ENCODE measurements at places on chromosomes 7 and 10.

GRCh38 chr10:132710036-132710686 lies 75.8 kb downstream of the NKX6-2 start:
- DNase-seq, result peak; percentile 54
- H3K27ac ChIP-seq, result no peak overlapping the region
- H3K36me3 ChIP-seq, result peaks cover 10% of the 10 kb centered on the region
- H3K27me3 ChIP-seq, result no peaks in the 10 kb centered on the region

DNA sequence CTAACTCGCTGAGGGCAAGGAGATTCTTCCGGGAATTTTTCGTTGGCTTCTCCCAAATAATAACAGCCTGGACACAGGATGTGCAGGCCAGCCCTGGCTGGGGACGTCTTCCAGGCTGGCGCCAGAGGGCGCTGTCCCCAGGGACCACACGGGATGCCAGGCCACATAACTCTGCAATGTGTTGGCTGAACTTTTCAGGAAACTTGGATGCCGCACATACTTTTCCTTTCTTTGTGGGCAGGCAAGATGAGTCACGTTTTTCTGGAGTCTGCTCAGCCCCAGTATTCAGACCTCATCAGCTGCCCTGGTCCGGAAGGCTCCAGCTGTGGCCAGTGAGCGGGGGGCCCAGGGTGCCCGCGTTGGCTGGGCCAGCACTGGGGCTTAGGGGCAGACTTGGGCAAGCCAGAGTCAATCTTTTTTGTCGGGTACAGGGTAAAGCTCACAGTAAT lies 122.7 kb downstream of the PRKAG2 start:
- H3K27me3 ChIP-seq, result no peaks in the 10 kb centered on the region
- no peaks in the 10 kb centered on the region for H3K36me3 ChIP-seq
- no peak for DNase-seq

DNA sequence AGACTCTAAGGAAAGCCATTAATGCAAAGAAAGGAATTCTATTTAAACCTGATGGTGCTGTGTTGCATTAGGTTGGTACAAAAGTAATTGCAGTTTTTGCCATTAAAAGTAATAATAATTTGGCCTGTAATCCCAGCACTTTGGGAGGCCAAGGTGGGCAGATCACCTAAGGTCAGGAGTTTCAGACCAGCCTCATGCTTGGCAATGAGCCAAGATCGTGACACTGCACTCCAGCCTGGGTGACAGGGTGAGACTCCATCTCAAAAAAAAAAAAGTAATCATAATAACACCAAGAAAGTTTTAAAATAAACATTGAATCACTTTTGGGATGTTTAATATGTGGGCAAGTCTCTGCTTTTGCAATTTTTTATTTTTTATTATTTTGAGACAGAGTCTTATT lies 107.3 kb upstream of the FRMD4A start:
- no peak overlapping the region for H3K27ac ChIP-seq
- H3K27me3 ChIP-seq, result peaks cover 18% of the 10 kb centered on the region

- no peak overlapping the region for H3K4me3 ChIP-seq
- H3K27me3 ChIP-seq, result no peaks in the 10 kb centered on the region
- H3K27ac ChIP-seq, result no peak overlapping the region
- peaks cover 16% of the 10 kb centered on the region for H3K4me1 ChIP-seq
- H3K36me3 ChIP-seq, result peaks cover 16% of the 10 kb centered on the region
Observed at GRCh38 chr7:121341933-121342332, 13.1 kb downstream of the WNT16 start.

- DNase-seq, result no peak
- H3K27ac ChIP-seq, result no peak overlapping the region
- H3K4me3 ChIP-seq, result no peak overlapping the region
- no peaks in the 10 kb centered on the region for H3K27me3 ChIP-seq
Observed at GRCh38 chr10:51269821-51270220, 195.5 kb downstream of the PRKG1 start.

- H3K27me3 ChIP-seq, result peaks cover 12% of the 10 kb centered on the region
- H3K36me3 ChIP-seq, result no peaks in the 10 kb centered on the region
- peaks cover 3% of the 10 kb centered on the region for H3K4me1 ChIP-seq
Observed at GRCh38 chr10:11782793-11783557, 40.2 kb upstream of the PROSER2 start.

DNA sequence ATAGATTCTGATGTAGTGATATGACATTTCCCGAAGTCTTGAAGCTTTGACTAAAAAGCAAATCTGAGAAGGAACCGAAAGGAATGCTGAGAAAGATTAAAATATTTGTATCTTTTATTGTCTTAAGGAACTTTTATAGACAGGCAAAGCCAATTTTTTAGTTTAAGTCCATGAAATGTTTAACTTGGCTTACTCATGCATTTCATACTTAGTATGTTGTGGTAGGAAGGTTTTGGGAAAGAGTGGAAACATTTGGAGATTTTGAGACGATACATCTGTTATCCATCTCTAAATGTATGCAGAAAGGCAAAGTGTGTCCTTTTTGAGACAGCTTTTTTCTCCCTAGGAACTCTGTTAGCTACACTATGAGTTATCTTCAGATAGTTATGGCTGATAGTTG lies 10.1 kb downstream of the TBC1D12 start:
- DNase-seq, result no peak
- no peak overlapping the region for H3K27ac ChIP-seq
- H3K27me3 ChIP-seq, result peaks cover 21% of the 10 kb centered on the region
- H3K4me1 ChIP-seq, result no peaks in the 10 kb centered on the region
- H3K4me3 ChIP-seq, result no peak overlapping the region

DNA sequence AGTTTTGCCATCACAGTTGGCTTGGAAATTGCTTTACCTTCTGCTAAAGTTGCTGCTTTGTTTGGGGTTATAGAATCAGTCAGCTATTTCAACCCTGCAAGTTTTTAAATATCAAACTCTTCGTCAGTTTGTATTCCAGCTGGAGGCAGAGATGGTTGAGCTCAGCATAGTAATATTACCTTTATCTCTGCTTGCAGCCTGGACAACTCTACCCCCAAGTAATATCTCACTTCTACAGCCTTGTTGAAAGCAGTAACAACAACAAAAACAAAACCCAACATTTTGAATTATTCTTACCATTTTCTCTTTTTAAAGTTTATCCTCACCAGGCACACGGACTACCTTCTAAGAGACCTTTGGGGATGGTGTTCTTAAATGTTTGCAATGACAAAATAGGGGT lies 239.1 kb upstream of the PHF14 start:
- no peak for DNase-seq
- H3K27ac ChIP-seq, result no peak overlapping the region
- no peak overlapping the region for H3K4me3 ChIP-seq
- no peaks in the 10 kb centered on the region for H3K27me3 ChIP-seq

- peaks cover 5% of the 10 kb centered on the region for H3K36me3 ChIP-seq
- H3K27ac ChIP-seq, result no peak overlapping the region
- DNase-seq, result no peak
- no peaks in the 10 kb centered on the region for H3K27me3 ChIP-seq
Observed at GRCh38 chr7:768881-769504, 41.9 kb upstream of the PRKAR1B start.

GRCh38 chr10:119686465-119687191 lies 35.4 kb downstream of the BAG3 start:
- H3K4me1 ChIP-seq, result peaks cover 31% of the 10 kb centered on the region
- DNase-seq, result peak; percentile 77
- H3K36me3 ChIP-seq, result no peaks in the 10 kb centered on the region
- H3K27me3 ChIP-seq, result no peaks in the 10 kb centered on the region

DNA sequence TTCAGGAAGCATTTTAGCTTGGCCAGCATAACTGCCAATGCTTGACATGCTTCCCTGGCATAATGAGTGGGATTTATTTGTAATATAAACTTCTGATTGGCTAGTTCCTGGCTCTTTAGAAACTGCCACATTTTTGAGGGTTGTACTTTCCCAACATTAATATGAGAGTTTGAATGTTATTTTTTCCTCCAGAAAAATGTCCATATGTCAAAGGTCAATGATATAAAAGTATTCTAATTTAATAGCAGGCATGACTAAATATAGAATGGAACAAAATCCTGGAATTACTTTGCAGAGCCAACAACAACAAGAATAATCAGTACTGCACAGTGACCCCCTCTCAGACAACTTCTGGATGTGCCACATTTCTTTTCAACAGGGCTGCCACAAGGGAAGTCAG lies 352.6 kb downstream of the PRPF18 start:
- no peak for DNase-seq
- no peak overlapping the region for H3K4me3 ChIP-seq
- no peak overlapping the region for H3K27ac ChIP-seq
- no peaks in the 10 kb centered on the region for H3K4me1 ChIP-seq
- no peaks in the 10 kb centered on the region for H3K36me3 ChIP-seq

DNA sequence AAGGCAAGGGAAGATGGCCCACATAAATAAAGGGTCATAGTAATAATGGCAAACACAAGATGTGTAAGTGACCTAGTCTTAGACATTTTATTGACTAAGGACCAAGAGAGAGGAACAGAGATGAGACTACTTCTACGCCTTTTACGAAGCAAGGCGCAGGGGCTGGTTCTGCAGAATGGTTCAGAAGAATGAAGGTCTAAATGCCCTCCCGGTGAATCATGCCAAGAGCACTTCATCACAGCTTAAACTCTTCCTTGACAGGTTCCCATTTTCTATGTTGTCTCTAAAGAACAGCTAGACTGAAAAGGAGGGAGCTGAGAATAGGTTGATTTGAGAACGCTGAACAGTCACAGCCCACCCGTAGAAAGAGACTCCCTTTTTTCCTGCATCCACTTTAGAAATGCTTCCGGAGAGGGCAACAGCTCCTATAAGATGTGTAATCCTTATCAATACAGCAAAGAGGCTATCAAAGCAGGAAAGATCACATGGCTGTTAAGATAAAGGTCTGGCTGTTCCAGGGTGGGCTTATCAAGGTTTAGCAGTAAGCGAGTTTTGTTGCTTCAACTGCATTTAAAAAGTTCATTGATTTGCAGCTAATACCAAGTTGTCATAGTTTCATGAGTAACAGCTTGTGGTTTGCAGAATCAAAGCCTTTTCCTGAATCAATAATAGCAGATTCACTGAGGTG lies 93.4 kb upstream of the AUTS2 start:
- H3K27ac ChIP-seq, result no peak overlapping the region
- no peaks in the 10 kb centered on the region for H3K4me1 ChIP-seq
- no peaks in the 10 kb centered on the region for H3K36me3 ChIP-seq
- no peak for DNase-seq
- H3K27me3 ChIP-seq, result peaks cover 13% of the 10 kb centered on the region

- peak overlapping the region; percentile 99 for H3K27ac ChIP-seq
- peaks cover 75% of the 10 kb centered on the region for H3K4me1 ChIP-seq
- H3K36me3 ChIP-seq, result peaks cover 30% of the 10 kb centered on the region
- peak overlapping the region; percentile 99 for H3K4me3 ChIP-seq
- no peaks in the 10 kb centered on the region for H3K27me3 ChIP-seq
Observed at GRCh38 chr7:139774376-139774775, 3.4 kb downstream of the HIPK2 start.

DNA sequence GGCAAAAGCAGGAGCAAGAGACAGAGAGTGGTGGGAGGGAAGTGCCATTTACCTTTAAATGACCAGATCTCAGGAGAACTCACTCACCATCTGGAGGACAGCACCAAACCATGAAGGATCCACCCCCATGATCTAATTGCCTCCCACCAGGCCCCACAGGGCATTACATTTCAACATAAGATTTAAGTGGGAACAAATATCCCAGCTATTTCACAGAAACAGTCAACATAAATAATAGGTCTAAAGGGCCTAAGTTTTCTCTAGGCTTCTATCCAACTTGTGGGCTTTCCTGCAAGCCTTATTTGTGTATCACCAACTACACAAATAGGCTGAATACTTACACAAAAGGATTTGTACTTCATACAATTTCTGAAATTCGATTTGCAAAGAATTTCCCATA lies 196.8 kb upstream of the POT1 start:
- no peaks in the 10 kb centered on the region for H3K27me3 ChIP-seq
- H3K27ac ChIP-seq, result no peak overlapping the region
- no peaks in the 10 kb centered on the region for H3K36me3 ChIP-seq
- DNase-seq, result no peak
- H3K4me1 ChIP-seq, result no peaks in the 10 kb centered on the region

GRCh38 chr7:5665094-5666025 lies 116.1 kb downstream of the RNF216 start:
- H3K4me1 ChIP-seq, result peaks cover 23% of the 10 kb centered on the region
- no peaks in the 10 kb centered on the region for H3K36me3 ChIP-seq
- H3K4me3 ChIP-seq, result no peak overlapping the region

DNA sequence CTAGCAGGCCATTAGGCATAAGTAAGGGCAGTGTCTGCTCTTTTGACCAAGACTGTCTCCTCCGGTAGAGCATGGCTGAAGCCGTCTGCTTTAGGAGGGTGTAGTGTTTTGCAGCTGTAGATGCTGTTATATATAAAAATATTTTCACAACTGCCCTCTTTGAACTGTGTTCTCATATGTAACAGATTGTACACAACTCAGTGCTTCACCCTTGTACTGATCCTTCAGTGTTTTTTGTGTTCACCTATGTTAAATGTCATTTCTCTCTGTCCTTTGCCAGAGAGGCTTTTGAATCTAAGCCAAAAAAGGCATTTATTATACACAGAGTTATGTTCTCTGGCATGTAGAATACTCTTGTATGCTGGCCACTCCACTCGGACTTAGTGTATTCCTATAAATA lies 135.5 kb downstream of the BICC1 start:
- H3K4me1 ChIP-seq, result no peaks in the 10 kb centered on the region
- no peak overlapping the region for H3K4me3 ChIP-seq
- no peak overlapping the region for H3K27ac ChIP-seq
- H3K27me3 ChIP-seq, result no peaks in the 10 kb centered on the region
- DNase-seq, result no peak
